ENCODE measurements at places on chromosomes 3 and 15. TPM values are rescaled to one million over a fixed set of nuclear protein-coding genes. Genes with fewer than 3 reads are reported as not detected.

Gene AP2M1
- total RNA-seq, result 389 TPM

Gene UACA
- total RNA-seq, result 144 TPM

Gene PLA2G4E
- total RNA-seq, result not detected

Gene SAXO2
- total RNA-seq, result 0.46 TPM

Gene MESP2
- total RNA-seq, result 0.15 TPM

Gene DPH6
- 7.1 TPM for total RNA-seq

Gene ZIC4
- total RNA-seq, result 0.65 TPM

Gene GADL1
- 0.32 TPM for total RNA-seq

Gene SAMMSON
- not detected for total RNA-seq

Gene EID1
- 581 TPM for total RNA-seq

Gene EPB42
- total RNA-seq, result not detected

Gene MCF2L2
- 1.2 TPM for total RNA-seq

Gene SUSD5
- total RNA-seq, result 5.2 TPM

Gene HRG
- not detected for total RNA-seq

Gene ALDH1A2
- under 0.01 TPM for total RNA-seq

Gene C3orf85
- total RNA-seq, result not detected

Data from epithelial cell of umbilical artery (primary cell).